Esophagus mucosa (tissue), 1 donor: ENCODE measurements at places on chromosomes 16 and 17.
A peak's percentile ranks its signal among the peaks of the same experiment; 100 is the strongest.

DNA sequence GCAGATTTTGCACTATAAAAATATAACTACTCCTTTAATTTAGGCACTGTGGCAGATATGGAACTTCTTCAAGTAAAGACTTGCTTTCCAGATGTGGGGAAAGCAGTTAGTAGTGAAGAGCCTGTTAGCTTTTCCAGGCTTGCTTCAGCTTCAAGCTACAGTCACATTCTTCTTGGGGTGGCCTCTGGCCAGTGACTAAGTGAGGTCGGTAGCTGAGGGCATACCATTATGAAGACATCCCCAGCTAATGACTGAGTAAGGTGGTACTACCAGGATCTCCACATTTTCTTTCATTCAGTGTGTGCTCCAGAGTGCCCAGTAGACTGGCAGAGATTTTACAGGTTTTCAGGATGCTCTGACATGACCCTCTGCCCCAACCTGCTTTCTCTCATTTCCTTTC lies 167.1 kb upstream of the KIF2B start:
- ATAC-seq = no peak

- ATAC-seq = peak; percentile 65
Measured at GRCh38 chr16:81817789-81818567, 38.9 kb downstream of the PLCG2 start.

DNA sequence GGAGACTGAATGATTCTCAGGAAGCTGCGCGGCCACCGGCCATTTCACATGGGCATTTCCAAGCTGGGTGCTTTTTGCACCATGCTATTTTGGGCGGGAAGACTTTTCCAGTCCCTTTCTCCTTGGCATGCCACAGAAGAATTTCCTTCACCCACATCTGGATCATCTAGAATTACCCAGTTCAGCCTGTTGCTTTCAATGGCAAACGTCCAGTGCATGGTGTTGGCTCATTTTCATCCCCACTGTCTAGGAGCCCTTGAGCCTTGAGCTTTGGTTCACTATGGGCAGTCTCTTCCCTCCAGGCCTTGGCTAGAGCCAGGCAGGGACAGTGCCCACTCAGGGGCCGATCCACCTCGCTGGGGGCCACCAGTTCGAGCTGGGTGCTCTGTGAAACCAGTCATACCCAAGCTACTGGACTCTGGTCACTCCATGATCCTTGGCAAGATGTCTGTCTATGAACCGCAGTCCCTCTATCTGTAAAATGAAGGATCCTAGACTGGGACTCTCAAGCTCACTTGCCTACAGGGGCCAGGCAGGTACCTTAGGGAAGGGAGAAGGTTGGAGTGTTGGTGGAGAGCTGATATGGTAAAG lies 71.1 kb downstream of the CYLD start:
- no peak for ATAC-seq

DNA sequence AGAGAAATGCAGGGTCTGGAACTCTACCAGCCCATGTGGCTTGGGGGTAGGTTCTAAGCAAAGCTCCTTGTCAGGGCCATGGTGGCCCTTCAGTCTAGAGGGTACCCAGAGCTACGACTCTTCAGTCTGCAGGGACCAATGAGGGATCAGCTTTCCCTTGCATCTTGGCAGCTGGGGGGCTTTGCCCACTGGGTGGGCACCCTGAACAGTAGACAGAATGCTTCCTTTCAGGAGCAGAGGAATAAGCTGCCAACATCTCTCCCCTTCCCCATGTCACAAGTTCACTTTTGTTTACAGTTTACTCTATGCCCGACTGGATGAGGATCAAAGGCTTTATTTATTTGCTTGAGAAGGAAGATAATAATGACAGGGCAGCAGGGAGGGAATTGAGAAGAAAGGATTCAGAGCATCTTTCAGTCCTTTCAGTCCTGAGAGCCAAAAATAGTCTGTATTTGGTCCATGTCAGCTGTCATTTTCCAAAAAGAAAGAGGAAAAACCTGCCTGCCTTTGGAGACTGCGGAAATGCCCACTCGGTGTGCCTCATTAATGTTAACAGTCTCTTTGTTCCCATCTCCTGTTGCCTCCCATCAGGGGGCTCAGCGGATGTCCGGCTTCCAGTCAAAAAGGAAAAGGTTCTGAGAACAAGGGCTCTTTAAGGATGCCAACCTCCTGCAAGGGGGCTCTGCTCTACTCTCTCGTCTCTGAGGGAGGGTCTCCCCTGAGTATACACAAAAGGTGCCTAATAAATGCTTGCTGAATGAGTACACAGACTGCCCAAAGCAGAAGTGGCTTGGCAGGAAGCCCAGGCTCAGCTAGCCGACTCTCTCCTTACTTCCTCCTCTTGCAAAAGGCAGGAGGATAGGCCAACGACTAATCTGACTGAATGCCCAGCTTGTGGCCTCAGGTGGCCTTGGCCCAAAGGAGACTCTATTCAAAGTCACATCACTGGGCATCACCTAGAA lies 17.1 kb downstream of the TRAF4 start:
- peak; percentile 51 for ATAC-seq

DNA sequence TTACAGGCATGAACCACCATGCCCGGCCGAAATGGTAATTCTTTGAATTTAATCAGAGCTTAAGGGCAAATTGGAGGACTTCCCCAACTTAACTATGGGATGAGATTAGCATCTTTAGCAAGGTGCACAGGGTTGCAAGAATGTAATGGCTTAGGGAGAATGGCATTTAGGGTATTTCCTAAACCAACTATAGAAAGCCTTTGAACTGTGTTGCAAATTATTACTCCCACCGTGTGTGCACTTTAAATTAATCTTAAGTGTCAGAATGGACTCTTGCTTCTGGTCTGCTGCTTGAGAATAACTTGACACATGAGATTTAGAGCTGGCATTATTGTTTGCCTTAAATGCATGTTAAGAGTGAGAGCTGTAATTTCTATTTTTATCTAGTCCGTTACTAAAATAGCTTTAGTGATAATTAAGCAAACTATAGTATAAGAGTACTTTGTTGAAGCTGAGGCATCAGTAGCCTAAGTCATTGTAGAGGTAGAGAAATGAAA lies 59.8 kb downstream of the TUBD1 start:
- ATAC-seq = no peak

- no peak for ATAC-seq
Measured at GRCh38 chr17:47611372-47612350, 38.1 kb upstream of the KPNB1 start.

DNA sequence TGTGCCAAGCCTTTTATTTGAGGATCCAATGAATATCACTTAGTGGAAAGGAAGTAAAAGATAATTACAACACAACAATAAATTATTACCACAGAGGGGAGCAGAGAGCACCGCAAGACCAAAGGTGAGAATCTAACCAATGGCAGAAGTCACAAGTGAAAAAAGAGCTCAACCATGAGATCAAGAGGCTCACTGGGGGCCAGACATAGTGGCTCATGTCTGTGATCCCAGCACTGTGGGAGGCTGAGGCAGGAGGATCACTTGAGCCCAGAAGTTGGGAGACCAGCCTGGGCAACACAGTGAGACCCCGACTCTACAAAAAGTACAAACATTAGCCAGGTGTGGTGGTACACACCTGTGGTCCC lies 17.7 kb downstream of the ANKRD11 start:
- no peak for ATAC-seq

GRCh38 chr17:80820331-80820730 lies 171.3 kb upstream of the CHMP6 start:
- no peak for ATAC-seq

DNA sequence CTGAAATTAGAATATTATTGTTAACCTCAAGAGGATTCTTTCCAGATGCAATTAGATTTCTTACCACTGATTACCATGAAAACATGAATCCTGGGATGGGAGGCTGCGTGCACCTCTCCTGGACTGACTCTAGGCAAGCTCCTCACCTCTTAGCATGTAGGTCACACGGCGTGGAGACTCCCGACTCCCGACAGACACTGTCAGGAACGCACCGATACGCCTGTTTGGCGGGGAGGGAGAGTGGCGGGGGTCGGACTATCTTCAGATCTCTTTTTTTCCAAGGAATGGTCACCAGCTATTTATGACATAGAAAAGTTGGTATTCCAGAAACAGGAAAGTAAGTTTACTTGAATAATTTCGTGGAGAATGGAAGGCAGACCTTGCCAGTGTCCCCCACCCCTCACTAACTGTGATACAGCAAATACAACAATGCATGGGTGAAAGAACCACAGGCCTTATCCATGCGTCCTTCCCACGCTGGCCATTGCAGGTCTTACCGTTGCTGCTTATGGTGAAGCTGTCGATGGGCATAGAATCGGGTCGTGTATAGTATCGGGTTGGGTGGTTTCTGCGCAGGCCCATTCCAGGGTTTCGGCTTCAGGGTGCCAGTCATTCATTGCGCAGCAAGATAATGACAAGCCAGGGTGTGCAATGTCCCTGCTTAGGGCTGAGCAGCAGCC lies 62.6 kb upstream of the ENDOV start:
- no peak for ATAC-seq

GRCh38 chr16:10761373-10761772 lies 17.7 kb downstream of the NUBP1 start:
- ATAC-seq = no peak

DNA sequence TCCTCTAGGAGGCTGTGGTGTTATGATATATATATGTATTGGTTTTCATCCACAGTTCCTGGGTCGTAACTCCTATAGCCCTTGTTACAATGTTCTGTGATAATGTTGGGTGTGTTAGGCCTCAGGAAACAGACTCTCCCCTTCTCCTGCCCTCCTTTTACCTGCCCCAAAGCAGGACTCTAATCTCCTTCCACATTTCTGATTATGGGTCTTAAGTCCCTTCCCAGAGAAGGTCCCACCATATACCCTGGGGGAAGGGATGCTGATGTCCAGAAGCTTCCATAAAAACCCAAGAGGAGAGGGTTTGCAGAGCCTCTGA lies 450 bp upstream of the C1QBP start:
- no peak for ATAC-seq

DNA sequence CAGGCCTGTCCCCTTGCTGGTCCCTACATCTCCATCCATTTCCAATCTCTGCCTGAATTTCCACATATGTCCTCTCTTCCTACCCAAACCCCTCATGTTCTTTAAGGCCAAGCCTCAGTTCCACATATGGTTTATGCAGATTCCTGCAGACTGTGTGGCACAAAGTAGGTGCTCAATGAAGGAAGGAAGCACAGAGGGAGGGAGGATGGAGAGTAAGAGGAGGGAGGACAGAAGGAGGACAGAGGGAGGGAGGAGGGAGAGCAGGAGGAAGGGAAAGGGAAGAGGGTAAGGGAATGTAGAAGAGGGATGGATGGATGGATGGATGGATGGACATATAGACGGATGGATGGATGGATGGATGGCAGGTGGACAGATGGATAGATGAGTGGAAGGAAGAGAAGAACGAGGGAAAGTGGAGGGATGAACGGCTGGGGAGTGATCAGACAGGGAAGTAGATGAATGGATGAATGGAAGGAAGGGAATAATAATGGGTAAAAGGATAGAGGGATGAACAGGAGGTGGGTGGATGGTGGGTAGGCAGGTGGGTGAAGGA lies 7.7 kb upstream of the KRT14 start:
- ATAC-seq = no peak

GRCh38 chr17:80833952-80834892 lies 157.4 kb upstream of the CHMP6 start:
- ATAC-seq = no peak

GRCh38 chr16:74249846-74250245 lies 46.8 kb upstream of the PSMD7 start:
- ATAC-seq = no peak

- no peak for ATAC-seq
Measured at GRCh38 chr16:55035029-55035428, 104.4 kb downstream of the IRX5 start.

DNA sequence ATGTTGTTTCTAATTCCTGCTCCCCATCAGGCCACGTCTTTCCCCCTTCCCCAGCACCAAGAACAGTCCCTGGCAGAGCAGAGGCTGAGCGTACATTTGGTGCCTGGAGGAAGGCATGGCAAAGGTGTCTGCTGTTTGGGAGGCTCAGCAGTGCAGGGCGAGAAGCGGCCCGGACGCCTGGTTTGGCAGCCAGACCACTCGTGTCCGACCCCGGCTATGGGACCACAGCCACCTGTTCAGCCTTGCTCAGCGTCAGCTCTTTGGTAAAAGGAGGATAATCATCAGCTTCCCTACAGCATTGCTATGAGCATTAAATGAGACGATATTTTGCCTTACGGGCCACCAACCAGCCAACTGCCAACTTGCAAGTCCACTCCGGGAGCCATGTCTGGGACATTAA lies 106.7 kb upstream of the CREBBP start:
- ATAC-seq = no peak

DNA sequence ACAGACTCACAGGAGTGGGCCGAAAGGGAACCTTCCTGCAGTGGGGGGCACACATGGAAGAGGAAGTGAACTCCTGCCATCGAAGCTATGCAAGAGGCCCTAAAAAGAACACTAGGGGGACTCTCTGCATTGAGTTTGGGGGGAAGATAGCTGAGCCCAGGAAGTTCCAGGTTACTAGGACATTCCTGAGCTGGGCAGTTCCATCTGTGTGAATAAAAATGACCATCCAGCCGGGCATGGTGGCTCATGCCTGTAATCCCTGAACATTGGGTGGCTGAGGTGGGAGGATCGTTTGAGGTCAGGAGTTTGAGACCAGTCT lies 211.8 kb downstream of the ZNF423 start:
- no peak for ATAC-seq

GRCh38 chr16:15636392-15636873 lies 6.5 kb downstream of the MARF1 start:
- ATAC-seq = no peak

DNA sequence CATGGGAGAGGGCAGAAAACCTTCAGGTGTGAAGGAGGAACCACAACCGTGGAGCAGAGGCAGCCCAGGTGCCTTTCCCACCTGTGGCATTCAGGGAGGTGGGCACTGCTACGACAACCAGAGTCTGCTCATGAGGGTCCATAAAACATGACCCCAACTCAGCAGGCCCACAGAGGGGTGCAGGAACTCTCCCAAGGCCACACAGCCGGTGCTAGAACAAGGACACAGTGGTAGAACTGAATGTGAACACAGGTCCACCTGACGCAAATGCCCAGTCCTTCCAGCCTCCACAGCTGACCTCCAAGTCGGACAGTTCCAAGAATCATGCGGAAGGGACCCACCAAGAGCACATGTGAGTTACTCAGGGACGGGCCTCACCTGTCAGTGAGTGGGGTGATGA lies 76.4 kb downstream of the DNAH17 start:
- ATAC-seq = no peak

- no peak for ATAC-seq
Measured at GRCh38 chr16:28179354-28179753, 32.4 kb downstream of the XPO6 start.

DNA sequence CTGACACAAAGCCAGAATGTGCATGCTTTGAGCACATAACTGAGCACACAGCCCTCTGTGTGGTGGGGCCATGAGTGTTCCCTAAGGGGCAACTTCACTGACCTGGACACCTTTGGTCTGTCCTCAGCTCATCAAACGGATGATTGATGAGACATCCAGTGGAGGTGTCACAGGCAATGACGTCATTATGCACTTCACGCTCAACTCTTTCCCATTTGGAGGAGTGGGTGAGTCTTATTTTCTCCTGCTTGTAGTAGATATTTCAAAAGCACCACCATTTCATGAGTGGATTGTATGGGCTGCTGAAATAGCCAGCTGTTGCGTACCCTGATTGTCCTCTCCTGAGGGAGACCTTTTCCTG lies 16.2 kb downstream of the ALDH3A2 start:
- ATAC-seq = no peak

GRCh38 chr17:37701496-37701898 lies 43.4 kb downstream of the HNF1B start:
- ATAC-seq = peak; percentile 64

GRCh38 chr16:24140730-24141129 lies 115.4 kb upstream of the CACNG3 start:
- ATAC-seq = no peak

- peak; percentile 16 for ATAC-seq
Measured at GRCh38 chr17:2023692-2024571, 1.2 kb downstream of the RTN4RL1 start.
